ENCODE measurements at places on chromosomes 5 and 9.

- no peak for DNase-seq
Observed at GRCh38 chr9:81470864-81471263, 218.5 kb downstream of the TLE1 start.

- no peak for DNase-seq
Observed at GRCh38 chr5:150394912-150395687, 17.6 kb downstream of the CD74 start.

- DNase-seq, result no peak
Observed at GRCh38 chr5:98403131-98403530, 370.3 kb upstream of the RGMB start.

GRCh38 chr5:133870661-133871060, 97.8 kb downstream of the C5orf15 start:
- no peak for DNase-seq

DNA sequence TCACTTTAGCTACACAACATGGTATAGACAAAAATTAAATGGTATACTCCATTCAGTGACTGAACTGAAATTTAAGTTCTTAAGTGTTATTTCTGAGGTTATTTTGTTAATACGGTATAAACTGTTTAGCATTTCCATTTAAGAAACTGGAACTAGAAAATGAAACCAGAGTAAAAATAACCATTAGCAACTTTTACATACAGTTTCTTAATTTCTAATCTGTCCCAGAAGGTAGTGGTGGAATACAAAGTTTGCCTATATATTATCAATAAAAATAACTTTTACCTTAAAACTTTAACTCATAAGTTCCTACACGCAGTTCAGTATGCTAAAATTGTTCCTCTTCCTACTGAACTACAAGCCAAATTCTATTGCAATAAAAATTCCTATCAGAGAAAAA, 10.3 kb downstream of the GOLPH3 start:
- no peak for DNase-seq

DNA sequence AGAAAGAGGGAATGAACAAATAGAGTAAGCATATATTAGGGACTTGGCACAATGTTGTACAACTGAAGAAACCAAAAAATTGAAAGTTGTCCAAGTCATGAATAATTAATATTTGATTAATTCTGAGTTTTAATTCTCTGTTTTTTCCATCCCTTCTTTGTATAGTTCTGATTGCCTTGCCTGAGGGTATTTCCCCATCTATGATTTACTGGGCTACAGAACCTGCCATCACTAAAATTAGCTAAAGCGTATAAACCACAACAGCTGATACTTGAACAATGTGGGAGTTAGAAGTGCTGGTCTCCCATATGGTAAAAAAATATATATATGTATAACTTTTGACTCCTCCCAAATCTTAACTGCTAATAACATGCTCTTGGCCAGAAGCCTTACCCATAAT, 1253.5 kb upstream of the CDH6 start:
- no peak for DNase-seq

- DNase-seq, result no peak
Observed at GRCh38 chr5:37889612-37890317, 49.9 kb upstream of the GDNF start.

GRCh38 chr9:89826186-89826585, 221.4 kb downstream of the GADD45G start:
- DNase-seq, result no peak

GRCh38 chr9:121217609-121218292, 16.1 kb upstream of the RAB14 start:
- DNase-seq, result no peak

DNA sequence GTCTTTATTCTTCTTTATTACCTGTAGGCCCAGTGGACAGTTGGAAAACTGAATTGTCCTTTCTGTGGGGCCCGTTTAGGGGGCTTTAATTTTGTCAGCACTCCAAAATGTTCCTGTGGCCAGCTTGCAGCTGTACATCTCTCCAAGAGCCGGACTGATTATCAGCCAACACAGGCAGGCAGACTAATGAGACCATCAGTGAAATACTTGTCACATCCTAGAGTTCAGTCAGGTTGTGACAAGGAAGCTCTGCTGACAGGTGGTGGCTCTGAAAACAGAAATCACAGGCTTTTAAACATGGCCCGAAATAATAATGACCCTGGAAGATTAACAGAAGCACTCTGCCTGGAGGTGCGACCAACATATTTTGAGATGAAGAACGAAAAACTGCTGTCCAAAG, 47.9 kb downstream of the RNF180 start:
- DNase-seq, result no peak

DNA sequence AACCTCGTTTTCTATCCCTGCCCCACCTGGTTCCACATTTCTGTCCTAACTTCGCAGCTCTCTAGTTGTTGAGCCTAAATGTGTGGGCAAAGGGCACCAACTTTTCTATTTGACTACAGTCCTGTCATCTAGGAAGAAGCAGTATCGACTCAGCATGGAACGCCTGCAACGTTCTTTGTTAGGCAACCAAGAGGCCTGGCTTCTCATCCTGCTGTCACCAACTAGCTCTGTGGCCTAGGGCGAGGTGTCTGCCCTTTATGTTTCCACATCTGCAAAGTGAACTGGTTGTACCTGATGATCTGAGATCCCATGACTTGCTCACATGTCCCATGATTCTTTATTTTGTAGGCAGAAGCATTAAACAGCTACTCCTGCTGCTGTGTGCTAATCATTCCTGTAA, 248.9 kb downstream of the ADAMTSL1 start:
- no peak for DNase-seq

- DNase-seq, result no peak
Observed at GRCh38 chr5:132475497-132475882, 15.1 kb downstream of the IRF1 start.

DNA sequence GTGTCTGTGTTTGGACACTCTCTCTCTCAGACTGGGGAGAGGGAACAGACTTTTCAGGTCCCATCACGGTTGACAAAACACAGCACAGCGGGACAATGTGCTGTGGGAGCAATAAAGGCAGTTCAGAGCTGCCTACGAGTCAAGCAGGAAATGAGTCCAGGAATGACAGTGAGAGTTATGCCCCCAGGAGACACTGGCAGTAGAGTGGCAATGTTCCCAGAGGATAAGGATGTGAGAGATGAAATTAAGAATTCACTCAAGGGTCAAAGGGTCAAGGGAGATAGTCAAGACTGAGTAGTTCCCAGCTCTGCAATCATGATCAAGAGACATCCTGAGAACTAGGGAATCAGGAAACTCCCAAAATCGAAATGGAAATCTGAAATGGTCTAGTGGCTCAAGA, 156.1 kb downstream of the LURAP1L start:
- no peak for DNase-seq

DNA sequence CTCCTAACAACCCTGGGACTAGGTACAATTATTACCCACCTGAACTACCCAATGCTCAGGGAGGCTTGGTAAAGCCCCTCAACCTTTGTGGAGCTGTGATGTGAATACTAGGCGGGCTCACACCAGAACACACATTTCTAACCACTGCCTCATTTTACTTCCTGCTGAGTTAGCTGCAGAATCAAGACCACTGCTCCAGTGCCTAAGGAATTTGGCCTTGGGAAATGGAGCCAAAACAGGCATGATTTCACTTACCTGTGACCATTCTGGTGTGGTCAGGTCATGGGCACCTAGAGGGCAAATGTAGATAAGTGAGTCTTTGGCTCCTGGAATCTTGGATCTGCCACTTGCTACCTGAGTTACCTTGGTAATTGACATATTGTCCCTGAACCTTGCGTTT, 5.2 kb downstream of the WWC1 start:
- DNase-seq, result no peak

All from NCI-H774 (cell line).